ENCODE measurements at places on chromosomes 3 and 15. TPM values are rescaled to one million over a fixed set of nuclear protein-coding genes. Genes with fewer than 3 reads are reported as not detected.

- H3K27ac ChIP-seq, result no peak overlapping the region
- no peak overlapping the region for H3K4me3 ChIP-seq
- peaks cover 16% of the 10 kb centered on the region for H3K4me1 ChIP-seq
- DNase-seq, result no peak
- H3K36me3 ChIP-seq, result no peaks in the 10 kb centered on the region
- no peaks in the 10 kb centered on the region for H3K27me3 ChIP-seq
Measured at GRCh38 chr15:25671132-25671531, 192.0 kb downstream of the ATP10A start.

DNA sequence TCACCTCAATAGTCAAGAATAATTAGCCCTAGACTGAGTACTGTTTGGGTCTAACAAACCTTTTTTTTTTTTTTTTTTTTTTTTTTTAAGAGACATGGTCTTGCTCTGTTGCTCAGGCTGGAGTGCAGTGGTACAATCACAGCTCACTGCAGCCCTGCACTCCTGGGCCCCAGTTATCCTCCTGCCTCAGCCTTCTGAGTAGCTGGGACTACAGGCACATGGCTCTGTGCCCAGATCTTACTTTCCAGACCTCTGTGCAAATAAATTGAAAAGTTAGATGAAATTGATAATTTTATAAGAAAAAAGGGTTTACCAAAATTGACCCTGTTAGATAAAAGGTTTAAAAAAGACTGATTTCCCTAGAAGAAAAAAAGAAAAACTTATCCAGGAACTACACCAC lies 79.0 kb downstream of the NR2E3 start:
- no peaks in the 10 kb centered on the region for H3K4me1 ChIP-seq
- H3K4me3 ChIP-seq, result no peak overlapping the region
- no peaks in the 10 kb centered on the region for H3K27me3 ChIP-seq
- peaks cover 6% of the 10 kb centered on the region for H3K36me3 ChIP-seq
- H3K27ac ChIP-seq, result no peak overlapping the region

- H3K4me3 ChIP-seq, result peak overlapping the region; percentile 48
- H3K4me1 ChIP-seq, result no peaks in the 10 kb centered on the region
- H3K27me3 ChIP-seq, result no peaks in the 10 kb centered on the region
- H3K36me3 ChIP-seq, result peaks cover 2% of the 10 kb centered on the region
- peak; percentile 66 for DNase-seq
Measured at GRCh38 chr3:195895078-195895860, 13.1 kb downstream of the TNK2 start.

Gene ATP13A5
- 1.1 TPM for total RNA-seq

DNA sequence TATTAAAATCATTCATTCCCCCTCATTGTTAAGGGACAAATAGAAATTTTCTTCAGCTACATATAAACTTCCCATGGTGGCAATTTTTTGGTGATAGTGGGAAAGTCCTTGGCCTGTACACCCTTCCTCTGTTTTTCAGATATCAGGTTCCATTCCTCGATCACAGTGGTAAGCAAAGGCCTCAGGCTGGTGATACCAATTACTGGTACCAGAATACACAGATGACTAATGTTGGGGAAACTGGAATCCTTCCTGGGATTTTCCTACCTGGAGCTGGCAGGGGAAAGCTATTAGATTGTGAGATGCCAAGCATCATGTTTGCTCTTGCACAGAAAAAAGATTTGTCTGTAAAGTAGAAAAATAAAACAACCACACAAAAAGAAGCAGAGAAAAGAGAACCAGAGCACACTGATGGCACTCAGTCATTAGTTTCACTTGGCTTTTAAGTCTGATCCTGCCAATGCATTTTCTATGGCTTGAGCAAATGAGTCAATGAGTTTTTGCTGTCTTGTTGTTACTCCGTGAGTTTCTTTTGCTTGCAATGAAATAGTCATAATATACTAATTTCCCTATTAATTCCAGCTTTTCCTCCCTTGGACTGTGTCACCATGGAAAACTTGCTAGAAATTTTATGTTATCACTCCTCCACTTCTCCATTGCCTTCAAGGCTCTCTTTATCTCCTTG lies 795.0 kb downstream of the ROBO1 start:
- H3K27me3 ChIP-seq, result no peaks in the 10 kb centered on the region
- H3K4me3 ChIP-seq, result no peak overlapping the region
- H3K4me1 ChIP-seq, result no peaks in the 10 kb centered on the region
- no peak for DNase-seq
- H3K27ac ChIP-seq, result no peak overlapping the region

DNA sequence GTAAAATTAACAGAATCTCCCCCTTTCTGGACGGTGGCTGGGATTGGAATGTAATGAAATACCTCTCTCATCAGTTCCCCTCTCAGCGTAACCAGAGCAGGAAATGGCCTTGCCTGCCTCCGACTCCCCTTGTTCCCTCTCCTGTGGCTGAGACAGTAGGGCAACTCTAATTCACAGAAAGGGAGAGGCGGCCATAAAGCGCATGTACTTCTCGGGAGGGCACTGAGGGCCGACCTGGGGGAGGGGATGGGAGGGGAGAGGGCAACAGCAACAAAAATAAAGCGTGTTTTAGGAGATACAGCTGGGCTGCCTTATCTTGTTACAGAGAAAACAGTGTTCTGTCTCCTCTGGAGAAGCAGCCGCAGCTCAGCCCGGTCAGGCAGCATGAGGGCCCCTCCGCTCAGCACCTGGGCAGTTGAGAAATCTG lies 783.3 kb upstream of the ARRDC4 start:
- H3K4me1 ChIP-seq, result peaks cover 3% of the 10 kb centered on the region
- peak; percentile 42 for DNase-seq
- H3K4me3 ChIP-seq, result no peak overlapping the region
- no peak overlapping the region for H3K27ac ChIP-seq

Gene POU1F1
- total RNA-seq, result not detected

- no peaks in the 10 kb centered on the region for H3K4me1 ChIP-seq
- no peak overlapping the region for H3K4me3 ChIP-seq
- no peaks in the 10 kb centered on the region for H3K36me3 ChIP-seq
- no peaks in the 10 kb centered on the region for H3K27me3 ChIP-seq
- no peak overlapping the region for H3K27ac ChIP-seq
Measured at GRCh38 chr3:56969851-56970250, 90.6 kb upstream of the SPATA12 start.

GRCh38 chr15:68411343-68411675 lies 20.7 kb downstream of the ITGA11 start:
- H3K36me3 ChIP-seq, result no peaks in the 10 kb centered on the region
- DNase-seq, result peak; percentile 4

- no peaks in the 10 kb centered on the region for H3K36me3 ChIP-seq
- peaks cover 18% of the 10 kb centered on the region for H3K27me3 ChIP-seq
- no peaks in the 10 kb centered on the region for H3K4me1 ChIP-seq
- no peak overlapping the region for H3K27ac ChIP-seq
- H3K4me3 ChIP-seq, result no peak overlapping the region
- DNase-seq, result no peak
Measured at GRCh38 chr3:10518506-10519150, 13.2 kb upstream of the ATP2B2 start.

DNA sequence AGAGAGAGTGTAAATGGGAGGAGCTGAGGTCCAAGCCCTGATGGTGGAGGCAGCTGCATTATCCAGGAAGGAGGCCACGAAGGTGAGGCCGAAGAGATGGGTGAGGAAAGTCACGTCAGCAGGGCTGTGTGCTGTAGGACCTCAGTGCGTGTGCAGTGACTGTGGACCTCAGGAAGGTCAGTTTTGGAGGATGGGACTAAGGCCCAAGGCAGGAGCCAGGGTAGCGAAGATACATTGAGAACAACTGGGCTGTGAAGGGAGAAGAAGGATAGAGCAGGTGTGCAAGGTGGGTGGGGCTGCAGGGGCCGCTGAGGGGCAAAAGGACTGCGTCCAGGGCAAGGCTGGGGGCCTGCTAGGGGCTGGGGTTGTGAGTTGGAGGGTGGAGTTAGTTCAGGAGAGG lies 4.9 kb downstream of the KLHL40 start:
- H3K27me3 ChIP-seq, result peaks cover 15% of the 10 kb centered on the region
- no peak overlapping the region for H3K4me3 ChIP-seq

DNA sequence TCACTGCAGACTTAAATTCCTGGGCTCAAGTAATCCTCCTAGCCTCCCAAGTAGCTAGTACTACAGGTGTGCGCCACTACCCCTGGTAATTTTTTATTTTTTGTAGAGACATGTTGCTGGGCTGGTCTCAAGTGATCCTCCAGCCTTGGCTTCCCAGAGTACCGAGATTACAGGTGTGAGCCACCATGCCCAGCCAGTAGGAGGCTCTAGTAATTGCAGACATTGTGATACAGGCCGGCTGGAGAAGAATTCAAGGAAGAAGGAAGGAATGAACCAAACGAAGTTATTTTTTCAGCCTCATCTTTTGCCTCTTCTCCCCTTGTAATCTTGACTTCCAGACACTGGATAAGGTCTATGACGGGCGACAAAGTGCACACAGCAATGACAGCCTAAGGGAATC lies 3.2 kb upstream of the PPP4R2 start:
- H3K4me1 ChIP-seq, result peaks cover 3% of the 10 kb centered on the region
- no peak overlapping the region for H3K27ac ChIP-seq
- no peak overlapping the region for H3K4me3 ChIP-seq
- no peaks in the 10 kb centered on the region for H3K36me3 ChIP-seq
- no peaks in the 10 kb centered on the region for H3K27me3 ChIP-seq

- peaks cover 7% of the 10 kb centered on the region for H3K36me3 ChIP-seq
- no peak overlapping the region for H3K27ac ChIP-seq
- peaks cover 15% of the 10 kb centered on the region for H3K4me1 ChIP-seq
- H3K4me3 ChIP-seq, result no peak overlapping the region
Measured at GRCh38 chr3:126986001-126986400, 3.1 kb downstream of the PLXNA1 start.

- H3K36me3 ChIP-seq, result no peaks in the 10 kb centered on the region
- H3K4me3 ChIP-seq, result no peak overlapping the region
- DNase-seq, result no peak
- no peak overlapping the region for H3K27ac ChIP-seq
- no peaks in the 10 kb centered on the region for H3K4me1 ChIP-seq
- H3K27me3 ChIP-seq, result no peaks in the 10 kb centered on the region
Measured at GRCh38 chr3:278300-279064, 81.9 kb downstream of the CHL1 start.

DNA sequence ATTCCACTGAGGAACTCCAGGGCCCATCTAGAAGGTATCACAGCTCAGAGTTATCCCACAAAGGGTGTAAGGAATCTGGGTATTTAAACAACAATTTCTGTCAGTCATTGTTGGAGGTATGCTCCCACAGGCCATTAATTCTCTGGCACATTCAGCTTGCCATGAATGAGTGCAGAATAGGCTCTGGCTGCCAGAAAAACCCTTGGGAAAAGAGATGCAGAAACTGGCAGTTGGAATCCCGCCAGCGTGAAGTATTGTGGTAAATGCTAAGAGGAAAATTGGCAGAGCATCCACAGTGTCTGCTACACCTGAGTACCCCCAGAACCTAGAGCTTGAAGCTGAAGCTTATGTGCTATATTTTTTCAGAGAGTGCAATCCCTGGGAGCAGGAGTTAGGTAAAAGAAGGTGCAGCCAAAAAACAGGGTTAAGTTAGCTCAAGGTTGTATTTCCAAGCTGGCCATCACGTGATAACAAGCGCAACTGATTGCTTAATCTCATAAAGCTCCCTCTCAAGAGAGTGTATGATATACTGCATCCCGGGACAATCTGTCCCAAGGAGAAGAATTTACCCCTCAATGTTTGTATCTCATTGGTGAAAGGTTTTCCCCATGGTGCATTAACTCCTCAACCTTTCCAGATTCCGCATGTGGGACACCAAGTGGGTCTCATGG lies 94.2 kb upstream of the ACP3 start:
- no peak overlapping the region for H3K4me3 ChIP-seq
- no peaks in the 10 kb centered on the region for H3K4me1 ChIP-seq
- H3K27ac ChIP-seq, result no peak overlapping the region
- no peak for DNase-seq

DNA sequence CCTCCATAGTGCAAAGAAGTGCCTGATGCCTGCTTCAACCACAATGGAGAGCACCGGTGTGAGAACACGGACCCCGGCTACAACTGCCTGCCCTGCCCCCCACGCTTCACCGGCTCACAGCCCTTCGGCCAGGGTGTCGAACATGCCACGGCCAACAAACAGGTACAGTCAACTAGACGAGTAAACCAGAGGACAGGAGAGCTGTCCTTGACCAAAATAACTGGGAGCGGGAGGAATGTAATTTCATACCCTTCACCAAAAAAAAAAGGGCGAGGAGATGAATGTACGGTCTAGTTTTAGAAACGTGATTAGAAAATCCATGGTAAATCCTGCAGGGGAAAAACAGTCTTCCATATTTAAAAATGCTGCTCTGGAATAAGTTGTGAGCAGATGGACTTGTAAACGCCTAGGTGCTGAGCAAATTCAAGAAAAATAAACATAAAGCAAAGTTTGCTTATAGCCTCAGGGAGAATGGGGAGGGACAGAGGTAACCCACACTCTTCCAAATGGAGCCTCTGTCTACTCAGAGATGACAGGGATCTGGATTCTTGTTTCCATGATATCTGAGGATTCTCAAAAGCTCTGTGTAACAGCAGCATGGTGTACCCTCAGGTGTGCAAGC lies 8.4 kb downstream of the THBS1 start:
- no peaks in the 10 kb centered on the region for H3K27me3 ChIP-seq
- no peaks in the 10 kb centered on the region for H3K4me1 ChIP-seq
- no peak overlapping the region for H3K4me3 ChIP-seq
- H3K27ac ChIP-seq, result no peak overlapping the region

DNA sequence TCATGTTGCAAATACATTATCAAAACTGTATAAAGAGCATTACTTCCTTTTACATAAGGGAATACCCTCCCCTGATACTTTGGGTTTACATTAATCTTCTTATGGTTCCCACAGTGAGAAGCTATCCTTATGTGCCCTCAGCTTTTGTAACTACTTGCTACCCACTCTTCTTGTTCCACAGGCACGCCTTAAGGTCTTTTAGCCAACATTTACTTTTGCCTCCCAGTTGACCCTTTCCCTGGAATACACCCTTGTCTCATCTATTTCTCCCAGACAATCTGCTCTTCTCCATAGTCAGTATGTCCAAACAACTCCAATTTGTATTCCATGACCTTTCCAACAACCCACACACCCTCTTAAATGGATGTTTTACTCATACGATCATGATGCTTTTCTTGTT lies 116.8 kb upstream of the COL8A1 start:
- no peaks in the 10 kb centered on the region for H3K27me3 ChIP-seq
- no peak overlapping the region for H3K27ac ChIP-seq
- no peaks in the 10 kb centered on the region for H3K36me3 ChIP-seq
- DNase-seq, result no peak
- no peak overlapping the region for H3K4me3 ChIP-seq

DNA sequence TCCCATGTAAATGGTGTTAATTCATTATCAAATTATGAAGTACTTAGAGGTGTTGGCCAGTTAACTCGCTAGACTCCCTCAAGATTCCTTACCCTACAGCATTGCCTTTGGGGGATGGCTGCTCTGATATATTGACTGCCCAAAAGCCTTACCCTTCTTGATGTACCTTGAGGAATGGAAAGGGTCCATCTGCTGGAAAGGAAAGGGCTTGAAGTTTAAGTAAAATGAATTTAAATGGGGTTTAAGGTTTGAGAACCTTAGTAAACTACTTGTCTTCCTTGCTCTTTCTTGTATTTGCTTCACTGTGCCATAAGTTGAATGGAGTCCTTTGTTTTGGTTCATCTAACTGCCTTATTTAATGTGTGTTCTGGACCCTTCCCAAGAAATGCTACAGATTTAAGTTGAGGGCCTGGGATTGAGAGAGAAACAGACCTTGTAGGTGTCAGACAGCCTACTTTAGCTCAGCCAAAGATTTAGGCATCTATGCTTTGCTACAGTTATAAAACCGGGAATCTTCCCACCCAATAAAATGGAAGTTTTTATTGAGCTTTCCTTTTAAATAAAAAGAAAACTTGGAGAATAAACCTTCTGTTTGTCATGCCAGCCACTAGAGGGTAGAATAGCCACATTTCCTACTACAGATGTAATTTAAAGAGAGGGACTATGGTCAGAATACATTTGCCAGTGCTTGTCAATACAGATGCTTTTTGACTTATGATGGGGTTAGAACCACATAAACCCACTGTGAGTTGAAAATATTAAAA lies 25.3 kb downstream of the CMSS1 start:
- H3K27me3 ChIP-seq, result no peaks in the 10 kb centered on the region
- no peak overlapping the region for H3K27ac ChIP-seq
- peaks cover 2% of the 10 kb centered on the region for H3K36me3 ChIP-seq
- no peak overlapping the region for H3K4me3 ChIP-seq

Gene CMTM6
- 63.4 TPM for total RNA-seq

Gene CNTN4
- total RNA-seq, result 8.9 TPM

Measured in lung (tissue), 17 donors.